ENCODE measurements at places on chromosomes 5 and 9.

- H3K36me3 ChIP-seq = no peaks in the 10 kb centered on the region
- H3K4me1 ChIP-seq = peaks cover 27% of the 10 kb centered on the region
- no peaks in the 10 kb centered on the region for H3K27me3 ChIP-seq
- peak; percentile 40 for DNase-seq
Measured at GRCh38 chr9:88978034-88978433, 13.2 kb upstream of the S1PR3 start.

GRCh38 chr5:72599065-72599433, 91.8 kb upstream of the ZNF366 start:
- H3K36me3 ChIP-seq = no peaks in the 10 kb centered on the region
- no peaks in the 10 kb centered on the region for H3K27me3 ChIP-seq
- H3K27ac ChIP-seq = peak overlapping the region; percentile 65
- H3K4me3 ChIP-seq = no peak overlapping the region

GRCh38 chr5:43631182-43631910, 28.4 kb downstream of the NNT start:
- H3K4me1 ChIP-seq = peaks cover 28% of the 10 kb centered on the region
- no peaks in the 10 kb centered on the region for H3K27me3 ChIP-seq
- no peak overlapping the region for H3K4me3 ChIP-seq
- no peak for DNase-seq
- H3K27ac ChIP-seq = peak overlapping the region; percentile 8

DNA sequence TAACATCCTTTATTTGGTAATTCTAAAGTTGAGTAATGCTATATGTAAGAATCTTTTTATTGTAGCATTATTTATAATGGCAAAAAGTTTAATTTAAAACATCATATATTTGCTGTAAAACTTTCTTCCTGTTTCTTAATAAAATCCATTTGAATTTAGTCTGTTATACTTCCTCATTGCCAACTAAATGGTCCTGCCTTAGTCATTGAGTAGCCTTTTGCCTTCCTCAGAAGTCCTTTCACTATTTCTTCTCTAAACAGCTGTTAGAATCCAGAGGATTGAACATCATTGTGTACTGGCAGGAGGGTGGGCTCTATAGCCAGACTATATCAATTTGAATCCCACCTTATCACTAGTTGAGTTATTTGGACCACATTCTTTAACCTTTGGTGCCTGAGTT, 11.0 kb downstream of the SLC44A1 start:
- H3K27ac ChIP-seq = no peak overlapping the region
- peaks cover 52% of the 10 kb centered on the region for H3K4me1 ChIP-seq
- no peak overlapping the region for H3K4me3 ChIP-seq
- DNase-seq = no peak
- no peaks in the 10 kb centered on the region for H3K27me3 ChIP-seq

DNA sequence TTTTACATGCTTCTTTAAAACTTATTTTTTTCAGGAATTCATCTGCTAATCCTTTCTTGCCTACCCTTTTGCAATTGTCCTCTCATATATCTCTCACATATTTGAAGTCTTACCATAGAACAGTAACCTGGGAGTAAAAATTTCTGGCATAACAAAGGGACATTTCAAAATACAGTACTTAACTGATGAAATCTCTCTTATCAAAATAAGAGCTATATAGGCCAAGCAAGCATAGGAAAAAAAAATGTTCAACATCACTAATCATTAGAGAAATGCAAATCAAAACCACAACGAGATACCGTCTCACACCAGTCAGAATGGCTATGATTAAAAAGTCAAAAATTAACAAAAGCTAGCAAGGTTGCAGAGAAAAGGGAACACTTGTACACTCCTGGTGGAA, 2062.7 kb upstream of the CDH6 start:
- no peak overlapping the region for H3K4me3 ChIP-seq
- no peak for DNase-seq
- H3K27me3 ChIP-seq = no peaks in the 10 kb centered on the region
- no peak overlapping the region for H3K27ac ChIP-seq

GRCh38 chr5:173093606-173094005, 37.5 kb downstream of the CREBRF start:
- no peaks in the 10 kb centered on the region for H3K36me3 ChIP-seq
- no peaks in the 10 kb centered on the region for H3K27me3 ChIP-seq
- H3K4me3 ChIP-seq = no peak overlapping the region
- peaks cover 38% of the 10 kb centered on the region for H3K4me1 ChIP-seq

DNA sequence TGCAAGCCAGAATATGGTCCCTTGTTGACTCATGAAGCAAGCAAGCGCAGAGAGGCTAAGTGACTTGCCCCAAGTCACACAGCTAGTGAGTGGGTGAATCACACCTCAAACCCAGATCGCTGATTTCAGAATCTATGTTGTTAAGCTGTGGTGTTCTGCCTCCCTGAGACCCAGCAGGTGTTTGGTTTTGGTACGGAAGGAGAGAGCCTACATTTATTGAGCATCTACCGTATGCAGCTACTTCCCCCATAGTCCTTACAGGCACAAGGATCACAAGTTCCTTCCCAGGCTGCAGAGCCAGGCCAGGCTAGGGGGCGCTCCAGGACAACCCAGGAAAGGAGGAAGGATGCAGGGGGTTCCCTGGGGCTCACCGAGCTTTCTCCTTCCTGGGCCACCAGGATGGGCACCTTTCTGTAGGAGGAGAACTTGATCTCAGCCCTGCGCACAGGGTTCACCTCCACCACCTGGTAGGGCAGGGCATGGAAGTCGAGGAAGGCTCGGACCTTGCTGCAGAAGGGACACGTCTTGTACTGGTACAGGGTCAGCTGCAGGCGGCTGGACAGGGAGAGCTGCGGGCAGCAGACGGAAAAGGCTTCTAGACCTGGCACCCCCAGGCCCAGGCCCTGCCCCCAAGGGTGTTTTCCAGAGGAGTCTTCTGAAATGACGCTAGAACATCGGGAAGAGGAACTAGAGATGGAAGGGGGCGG, 2.5 kb downstream of the PTGES2 start:
- no peak overlapping the region for H3K27ac ChIP-seq
- H3K27me3 ChIP-seq = no peaks in the 10 kb centered on the region
- H3K36me3 ChIP-seq = peaks cover 33% of the 10 kb centered on the region
- peaks cover 36% of the 10 kb centered on the region for H3K4me1 ChIP-seq

DNA sequence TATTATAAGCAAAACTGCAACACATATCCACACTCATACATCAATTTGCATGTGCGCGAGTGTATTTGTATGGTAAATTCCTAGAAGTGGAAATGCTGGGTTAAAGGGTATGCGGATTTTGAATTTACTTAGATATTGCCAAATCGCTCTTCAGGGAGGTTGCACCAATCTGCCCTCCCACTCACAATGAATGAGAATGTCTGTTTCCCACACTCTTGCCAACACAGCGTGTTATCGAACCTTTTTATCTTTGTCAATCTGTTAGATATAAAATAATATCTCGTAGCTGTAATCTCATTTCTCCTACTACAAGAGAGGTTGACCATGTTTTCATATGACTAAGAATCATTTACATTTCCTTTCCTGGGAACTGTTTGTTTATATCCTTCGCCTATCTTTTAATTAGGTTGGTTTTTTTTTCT, 35.7 kb downstream of the LHX2 start:
- H3K27ac ChIP-seq = no peak overlapping the region
- H3K36me3 ChIP-seq = no peaks in the 10 kb centered on the region
- H3K27me3 ChIP-seq = no peaks in the 10 kb centered on the region

DNA sequence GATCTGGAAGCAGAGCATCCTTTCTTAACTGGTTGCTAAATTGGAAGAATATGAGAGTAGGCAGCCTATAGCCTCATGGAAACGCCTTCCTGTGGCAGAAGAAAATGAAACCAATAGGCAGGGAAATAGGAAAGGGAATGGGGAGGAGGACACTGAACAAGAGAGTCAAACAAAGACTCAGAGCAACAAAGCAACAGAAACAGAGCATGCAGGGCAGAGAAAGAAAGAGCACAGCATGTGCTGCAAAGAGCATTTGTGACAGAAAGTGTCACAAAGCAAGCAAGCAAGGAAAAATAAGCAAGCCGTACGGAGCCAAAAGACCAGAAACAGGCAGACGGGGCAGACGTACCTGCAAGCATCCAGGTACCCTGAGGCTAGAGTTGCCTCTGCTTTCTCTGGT, 123.1 kb downstream of the RAPGEF6 start:
- no peak overlapping the region for H3K4me3 ChIP-seq
- no peak for DNase-seq
- H3K36me3 ChIP-seq = no peaks in the 10 kb centered on the region
- H3K27me3 ChIP-seq = no peaks in the 10 kb centered on the region

DNA sequence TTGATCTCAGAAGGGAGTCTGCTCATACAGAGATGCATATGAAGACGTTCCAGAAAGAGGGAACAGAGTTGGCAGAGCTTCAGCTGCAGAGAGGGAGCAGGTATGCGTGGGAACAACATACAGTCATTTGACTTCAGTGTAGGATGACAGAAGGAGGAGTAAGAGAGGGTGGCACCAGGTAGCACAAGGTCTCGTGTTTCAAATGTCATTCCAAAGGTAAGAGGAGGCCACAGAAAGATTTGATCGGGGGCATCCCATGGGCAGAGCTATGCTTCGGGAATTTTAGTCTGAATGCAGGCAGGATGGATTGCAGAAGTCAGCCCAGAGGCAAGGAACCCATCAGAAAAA, 367.1 kb downstream of the CDK5RAP2 start:
- no peaks in the 10 kb centered on the region for H3K27me3 ChIP-seq
- H3K4me1 ChIP-seq = no peaks in the 10 kb centered on the region
- no peak overlapping the region for H3K4me3 ChIP-seq
- no peaks in the 10 kb centered on the region for H3K36me3 ChIP-seq
- no peak for DNase-seq

DNA sequence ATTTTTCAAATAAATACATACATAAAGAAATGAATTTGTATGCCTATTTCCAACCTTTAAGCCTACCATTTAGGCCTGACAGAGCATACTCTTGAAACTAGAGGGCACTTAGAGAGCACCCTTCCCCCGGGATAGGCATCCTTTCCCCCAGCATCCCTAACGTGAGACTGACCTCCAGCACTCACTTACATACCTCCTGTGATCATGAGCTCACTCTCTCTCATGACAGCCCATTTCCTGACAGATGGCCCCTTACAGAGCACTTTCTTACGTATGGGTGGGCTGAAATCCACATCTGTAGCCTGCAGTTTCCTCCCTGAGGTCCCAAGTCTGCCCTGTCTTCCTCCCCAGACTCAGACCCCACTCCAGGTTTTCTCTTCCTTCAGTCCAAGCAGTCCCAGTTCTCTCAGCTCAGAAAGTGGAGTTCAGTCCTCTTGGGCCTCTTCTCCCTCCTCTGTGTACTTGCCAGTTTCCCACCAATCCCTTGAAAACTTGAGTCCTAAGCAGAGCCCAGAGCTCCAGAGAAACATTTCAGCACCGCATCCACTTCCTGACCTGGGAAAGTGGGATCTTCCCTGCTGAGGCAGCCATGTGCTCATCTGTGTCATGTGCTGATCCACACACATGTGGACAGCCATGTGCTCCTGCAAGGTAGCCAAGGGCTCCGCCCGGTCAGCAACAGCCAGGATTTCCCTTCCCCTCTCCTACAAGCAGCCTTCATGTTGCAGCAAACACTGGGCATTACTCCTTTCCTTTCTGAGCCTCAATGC, 2.2 kb upstream of the CDX1 start:
- no peak overlapping the region for H3K4me3 ChIP-seq
- H3K27ac ChIP-seq = peak overlapping the region; percentile 83
- H3K27me3 ChIP-seq = no peaks in the 10 kb centered on the region
- no peak for DNase-seq
- peaks cover 57% of the 10 kb centered on the region for H3K4me1 ChIP-seq
- H3K36me3 ChIP-seq = no peaks in the 10 kb centered on the region

- H3K27me3 ChIP-seq = no peaks in the 10 kb centered on the region
- no peak for DNase-seq
- no peaks in the 10 kb centered on the region for H3K4me1 ChIP-seq
- no peak overlapping the region for H3K4me3 ChIP-seq
Measured at GRCh38 chr9:86639899-86640379, 285.7 kb upstream of the TUT7 start.

- no peaks in the 10 kb centered on the region for H3K36me3 ChIP-seq
- DNase-seq = no peak
- no peak overlapping the region for H3K4me3 ChIP-seq
- peaks cover 11% of the 10 kb centered on the region for H3K4me1 ChIP-seq
- H3K27me3 ChIP-seq = no peaks in the 10 kb centered on the region
Measured at GRCh38 chr5:1127959-1128785, 16.3 kb upstream of the SLC12A7 start.

DNA sequence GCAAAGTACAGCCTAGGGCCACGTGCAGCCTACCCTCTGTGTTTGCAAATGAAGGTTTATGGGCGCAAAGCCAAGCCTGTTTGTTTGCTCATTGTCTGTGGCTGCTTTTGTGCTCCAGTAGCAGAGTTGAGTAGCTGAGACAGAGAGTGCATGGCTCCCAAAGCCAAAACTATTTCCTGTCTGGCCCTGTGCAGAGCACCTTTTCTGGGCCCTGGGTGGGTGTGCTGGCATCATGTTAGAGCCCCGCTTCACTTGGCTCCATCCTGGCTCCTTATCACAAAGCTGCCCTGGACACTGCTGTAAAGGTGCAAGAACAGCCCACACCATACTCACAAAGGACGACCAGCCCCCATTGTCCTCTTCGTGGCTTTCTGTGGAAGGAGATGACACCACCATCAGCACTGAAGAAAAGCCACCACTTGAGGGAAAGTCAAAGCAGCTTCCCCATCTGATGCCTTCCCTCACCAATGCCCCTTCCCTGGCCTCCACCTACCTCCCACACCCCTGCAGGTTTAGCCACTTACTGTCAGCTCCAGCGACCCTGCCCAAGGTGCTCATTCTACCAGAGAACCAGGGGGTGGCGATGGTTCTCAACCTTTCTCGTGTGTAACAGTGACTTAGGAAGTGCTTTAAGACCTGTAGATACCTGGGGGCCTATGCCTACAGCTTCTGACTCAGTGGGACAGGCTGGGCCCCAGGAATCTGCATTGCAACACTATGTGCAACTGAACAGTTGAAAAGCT, 23.4 kb downstream of the LCP2 start:
- H3K27me3 ChIP-seq = no peaks in the 10 kb centered on the region
- peaks cover 3% of the 10 kb centered on the region for H3K4me1 ChIP-seq
- DNase-seq = peak; percentile 85
- no peak overlapping the region for H3K4me3 ChIP-seq

- H3K27ac ChIP-seq = no peak overlapping the region
- H3K36me3 ChIP-seq = no peaks in the 10 kb centered on the region
- no peaks in the 10 kb centered on the region for H3K27me3 ChIP-seq
- no peak overlapping the region for H3K4me3 ChIP-seq
- no peak for DNase-seq
Measured at GRCh38 chr5:93717162-93717561, 24.2 kb downstream of the POU5F2 start.

GRCh38 chr5:148735301-148735835, 81.0 kb upstream of the HTR4 start:
- H3K4me1 ChIP-seq = no peaks in the 10 kb centered on the region
- no peaks in the 10 kb centered on the region for H3K36me3 ChIP-seq
- DNase-seq = no peak
- H3K27me3 ChIP-seq = no peaks in the 10 kb centered on the region
- no peak overlapping the region for H3K4me3 ChIP-seq

DNA sequence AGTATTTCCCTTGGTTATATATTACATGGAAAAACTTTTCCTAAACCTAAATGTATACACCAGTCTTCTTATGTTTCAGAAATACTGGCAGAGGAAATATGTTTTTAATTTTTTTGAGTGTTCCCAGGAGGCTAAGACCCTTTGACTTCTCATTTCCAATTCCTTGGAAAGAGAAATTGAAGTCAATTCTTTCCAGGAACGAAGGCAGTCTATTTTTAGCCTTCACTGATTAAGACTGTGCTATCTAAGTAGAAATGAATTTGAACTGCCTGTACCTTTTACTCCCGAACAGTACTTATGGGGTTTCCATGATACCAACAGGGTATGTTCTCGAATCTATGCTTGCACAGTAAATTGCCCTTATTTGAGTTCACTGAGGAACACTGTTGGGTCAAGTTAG, 340.3 kb upstream of the CD180 start:
- H3K4me1 ChIP-seq = peaks cover 20% of the 10 kb centered on the region
- H3K36me3 ChIP-seq = no peaks in the 10 kb centered on the region
- H3K27me3 ChIP-seq = no peaks in the 10 kb centered on the region
- H3K27ac ChIP-seq = no peak overlapping the region
- no peak for DNase-seq
